Stimulated activated CD4-positive, alpha-beta T cell treated with anti-CD3 and anti-CD28 coated beads, Interleukin-2, amount 100 ng/mL, for 48 hours (primary cell): ENCODE measurements at places on chromosomes 2 and 18.

DNA sequence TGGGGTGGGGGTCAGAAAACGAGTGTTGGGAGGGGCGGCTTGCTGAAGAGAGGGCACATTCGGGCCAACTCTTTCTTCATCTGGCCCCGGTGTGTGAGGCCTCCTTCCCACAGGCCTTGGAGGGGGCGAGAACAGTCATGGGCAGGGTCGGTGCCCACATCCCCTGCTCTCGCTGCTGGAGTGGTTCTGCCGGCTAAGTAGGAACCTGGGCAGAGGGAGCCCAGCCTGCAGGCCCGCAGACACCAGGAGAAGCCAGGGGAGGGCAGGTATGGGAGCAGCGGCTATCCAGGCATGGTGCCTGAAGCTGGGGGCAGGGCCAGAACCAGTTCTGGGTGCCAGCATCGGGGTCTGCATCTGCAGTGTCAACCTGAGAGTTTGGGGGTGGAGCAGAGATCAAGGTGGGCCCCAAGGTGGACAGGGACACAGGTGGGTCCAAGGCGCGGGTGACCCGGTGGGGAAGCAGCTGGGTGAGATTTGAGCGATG lies 46.6 kb upstream of the HPCAL1 start:
- DNase-seq: no peak

DNA sequence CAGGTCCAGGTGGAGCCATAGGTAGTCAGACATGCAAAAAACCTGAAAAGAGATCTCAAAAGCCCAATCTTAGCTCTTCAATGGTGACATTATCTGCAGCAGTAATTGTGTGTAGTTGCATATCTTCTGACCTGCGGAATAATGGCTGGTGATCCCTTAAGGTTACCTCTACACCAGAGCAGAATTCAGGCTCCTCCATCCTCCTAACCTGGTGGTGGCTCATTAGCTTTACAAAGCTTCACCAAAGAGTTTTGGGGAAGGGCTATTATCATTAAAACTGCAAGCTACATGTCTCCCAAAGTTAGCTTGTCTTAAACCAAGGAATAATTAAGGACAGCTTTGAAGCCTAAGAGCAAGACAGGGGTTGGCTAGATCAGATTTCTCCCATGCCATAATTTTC lies 42.6 kb upstream of the CHST9 start:
- DNase-seq: no peak

DNA sequence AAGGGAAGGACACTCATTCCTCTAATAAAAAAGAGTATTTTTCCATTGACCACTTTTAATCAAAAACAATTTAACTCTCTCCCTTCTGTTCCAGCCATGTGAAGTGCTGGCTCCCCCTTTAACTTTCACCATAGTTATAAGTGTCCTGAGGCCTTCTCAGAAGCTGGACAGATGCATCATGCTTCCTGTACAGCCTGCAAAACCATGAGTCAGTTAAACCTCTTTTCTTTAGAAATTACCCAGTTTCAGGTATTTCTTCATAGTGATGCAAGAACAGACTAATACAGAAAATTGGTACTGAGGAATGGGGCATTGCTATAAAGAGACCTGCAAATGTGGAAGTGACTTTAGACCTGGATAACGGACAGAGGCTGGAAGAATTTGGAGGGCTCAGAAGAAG lies 643.6 kb upstream of the DDX18 start:
- DNase-seq: no peak

- no peak for DNase-seq
Observed at GRCh38 chr2:8202132-8202531, 479.7 kb upstream of the ID2 start.

DNA sequence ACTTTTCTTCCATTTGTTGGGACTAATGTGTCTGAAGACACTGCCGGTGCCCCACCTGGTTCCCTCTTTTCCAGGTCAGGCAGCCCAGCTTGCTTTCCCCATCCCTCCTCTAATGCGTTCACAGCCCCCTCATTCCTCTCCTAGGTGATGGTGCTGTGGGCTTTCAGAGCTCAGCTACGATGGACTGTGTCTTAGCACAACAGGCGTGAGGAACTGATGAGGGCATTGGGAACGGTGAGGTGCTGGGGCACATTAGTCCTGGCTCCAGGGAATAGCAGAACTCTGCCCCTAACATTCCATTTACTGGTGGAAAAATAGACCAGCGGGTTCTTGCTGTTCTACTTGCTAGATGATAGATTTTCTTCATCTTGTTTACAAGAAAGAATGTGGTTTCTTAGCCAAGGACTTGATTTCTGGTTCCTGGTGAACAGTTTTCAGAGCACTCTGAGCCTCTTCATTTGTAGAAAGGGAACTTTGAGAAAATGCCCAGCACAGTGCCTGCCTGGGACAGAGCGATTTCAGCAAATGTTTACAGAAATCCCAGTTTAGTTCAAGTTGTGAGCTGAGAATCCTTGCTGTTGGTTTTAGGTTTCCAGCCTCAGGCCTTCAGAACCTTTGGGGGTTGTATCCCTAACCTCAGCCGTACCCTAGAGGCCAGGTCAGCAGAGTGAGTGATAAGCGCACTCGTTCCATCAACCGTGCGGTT lies 42.5 kb downstream of the LDLRAD4 start:
- no peak for DNase-seq

DNA sequence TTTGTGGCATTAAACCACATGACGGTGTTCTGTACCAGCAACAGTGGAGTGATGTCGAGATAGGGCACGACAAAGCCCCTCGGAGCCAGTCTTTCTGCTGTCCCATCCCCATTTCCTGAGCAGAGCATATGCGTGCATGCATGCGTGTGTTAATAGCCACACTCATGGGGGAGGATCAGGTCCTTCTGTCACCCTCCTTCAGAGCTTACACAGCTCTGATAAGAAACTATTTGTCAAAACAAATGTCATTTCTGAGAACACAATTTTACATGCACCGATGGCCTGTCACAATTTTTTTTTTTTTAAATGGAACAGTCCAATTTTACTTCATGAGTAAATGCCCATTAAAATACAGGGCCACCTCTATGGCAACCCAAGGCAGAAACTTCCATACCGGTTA lies 95.9 kb upstream of the ZBTB14 start:
- DNase-seq: no peak

GRCh38 chr2:106876699-106877098 lies 9.3 kb downstream of the ST6GAL2 start:
- no peak for DNase-seq

- no peak for DNase-seq
Observed at GRCh38 chr2:106307860-106308259, 113.8 kb upstream of the UXS1 start.

DNA sequence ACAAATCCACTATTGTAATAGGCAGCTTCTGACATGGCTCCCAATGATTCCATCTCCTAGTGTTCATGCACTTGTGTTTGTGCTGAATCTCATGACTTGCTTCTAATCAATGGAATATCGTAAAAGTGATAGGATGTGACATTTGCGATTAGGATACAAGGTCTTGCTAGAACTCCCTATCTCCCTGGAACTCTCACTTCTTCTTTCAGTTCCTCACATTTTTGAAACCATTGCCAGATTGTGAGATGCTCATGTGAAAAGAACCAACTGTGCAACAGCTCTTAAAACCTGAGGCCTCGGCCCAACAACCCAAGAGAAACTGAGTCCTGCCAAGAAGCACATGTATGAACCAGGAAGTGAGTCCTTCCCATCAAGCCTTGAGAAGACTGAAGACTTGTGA lies 226.9 kb upstream of the DTNA start:
- no peak for DNase-seq

GRCh38 chr18:24009651-24010333 lies 4.8 kb upstream of the TTC39C start:
- no peak for DNase-seq

GRCh38 chr2:1714291-1715064 lies 29.8 kb downstream of the PXDN start:
- no peak for DNase-seq

GRCh38 chr2:112876971-112877361 lies 34.0 kb upstream of the IL37 start:
- no peak for DNase-seq

DNA sequence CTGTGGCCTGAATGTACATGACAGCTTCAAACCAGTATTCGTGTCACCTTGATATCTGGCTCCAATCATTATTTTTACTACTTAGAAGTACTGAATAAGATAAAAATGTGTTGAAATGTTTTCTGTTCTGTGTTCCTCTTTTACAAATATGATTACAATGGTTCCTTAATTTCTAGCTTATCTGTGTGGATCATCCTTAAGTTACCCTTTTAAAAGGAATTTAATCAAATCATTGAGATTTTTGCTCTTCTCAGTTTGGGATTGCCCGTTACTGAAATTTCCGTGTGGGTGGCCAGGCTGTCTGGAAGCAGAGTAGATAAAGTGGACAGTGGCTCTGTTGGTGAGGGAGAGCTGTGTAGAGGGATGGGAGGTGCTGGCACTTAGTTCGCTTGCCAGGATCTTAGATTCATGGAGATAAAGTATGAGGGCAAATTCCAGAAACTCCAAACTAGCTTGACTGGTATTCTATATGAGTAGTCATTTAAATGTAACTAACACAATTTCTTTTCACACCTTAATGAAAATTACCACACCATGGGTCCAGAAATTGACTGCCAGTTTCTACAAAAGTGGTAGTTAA lies 27.4 kb upstream of the SAG start:
- DNase-seq: no peak

DNA sequence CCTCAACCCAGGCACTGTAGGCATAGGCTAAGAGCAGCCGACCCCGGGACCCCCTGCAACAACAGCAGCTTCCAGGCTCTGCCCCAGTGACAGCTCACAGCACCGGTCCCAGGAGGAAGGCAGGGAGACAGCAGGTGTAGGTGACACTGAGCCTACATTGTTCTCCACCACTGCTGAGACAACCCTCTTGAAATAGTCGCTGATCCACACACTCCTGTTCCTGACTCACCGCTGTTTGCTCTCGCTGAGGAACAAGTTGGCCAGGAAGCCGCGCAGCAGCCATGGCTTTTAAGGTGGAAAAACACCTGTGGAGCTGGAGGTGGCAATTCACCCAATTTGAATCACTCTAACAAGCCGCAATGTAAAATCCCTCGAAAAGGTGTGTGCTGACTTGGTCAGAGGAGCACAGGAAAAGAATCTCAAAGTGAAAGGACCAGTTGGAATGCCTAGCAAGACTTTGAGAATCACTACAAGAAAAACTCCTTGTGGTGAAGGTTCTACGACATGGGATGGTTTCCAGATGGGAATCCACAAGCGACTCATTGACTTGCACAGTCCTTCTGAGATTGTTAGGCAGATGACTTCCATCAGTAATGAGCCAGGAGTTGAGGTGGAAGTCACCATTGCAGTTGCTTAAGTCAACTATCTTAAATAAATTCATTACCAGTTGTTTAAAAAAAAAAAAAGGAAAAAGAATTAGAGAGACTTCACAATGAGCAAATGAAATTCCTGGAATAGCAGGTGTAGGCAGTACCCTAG lies 167.5 kb downstream of the ARL4C start:
- DNase-seq: no peak

GRCh38 chr2:91839904-91840868 lies 3031.0 kb upstream of the TEKT4 start:
- DNase-seq: no peak

DNA sequence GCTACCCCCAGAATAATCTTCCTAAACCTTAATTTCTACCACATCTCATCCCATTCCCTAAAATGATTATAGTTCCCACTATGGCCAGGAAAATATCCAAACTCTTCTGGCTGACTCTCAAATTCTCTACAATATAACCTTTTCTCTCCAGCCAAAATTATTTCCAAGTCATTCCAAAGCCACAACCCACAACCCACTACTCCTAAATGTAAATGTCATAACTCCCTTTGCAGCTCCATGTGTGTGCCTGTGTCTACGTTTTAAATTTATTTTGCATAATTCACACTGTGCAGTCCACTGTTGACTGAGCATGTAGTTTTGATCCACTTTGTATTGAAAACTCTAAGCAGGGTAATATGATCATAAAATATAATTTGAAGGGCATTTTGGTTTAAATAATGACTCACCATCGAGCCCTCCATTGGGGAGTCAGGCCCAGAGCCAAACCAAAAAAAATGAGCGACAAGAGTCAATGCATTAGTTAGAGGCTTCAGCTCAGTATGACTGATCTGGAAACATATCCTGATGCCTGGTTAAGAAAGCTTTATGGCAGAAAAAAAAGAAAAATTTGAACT lies 171.0 kb downstream of the AFF3 start:
- DNase-seq: no peak

DNA sequence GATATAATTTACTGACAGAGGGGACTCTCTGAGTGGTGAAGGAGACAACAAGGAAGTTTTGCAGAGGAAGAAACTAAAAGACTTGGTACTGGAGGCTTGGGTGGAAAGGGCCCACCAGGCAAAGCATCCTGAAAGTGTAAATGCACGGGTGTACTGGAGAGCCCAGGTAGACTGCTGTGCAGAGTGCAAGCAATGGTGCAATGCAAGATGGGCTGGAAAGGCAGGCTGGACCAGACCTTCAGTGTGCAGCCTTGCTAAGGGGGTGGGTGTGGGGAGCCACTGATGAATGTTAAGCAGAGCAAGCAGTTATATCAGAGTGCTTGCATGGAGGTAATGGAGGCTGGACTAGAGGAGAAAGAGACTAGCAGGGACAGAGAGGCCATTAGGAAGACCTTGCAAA lies 10.7 kb downstream of the C2orf74 start:
- DNase-seq: no peak

GRCh38 chr2:236967499-236967783 lies 118.2 kb upstream of the COPS8 start:
- no peak for DNase-seq

DNA sequence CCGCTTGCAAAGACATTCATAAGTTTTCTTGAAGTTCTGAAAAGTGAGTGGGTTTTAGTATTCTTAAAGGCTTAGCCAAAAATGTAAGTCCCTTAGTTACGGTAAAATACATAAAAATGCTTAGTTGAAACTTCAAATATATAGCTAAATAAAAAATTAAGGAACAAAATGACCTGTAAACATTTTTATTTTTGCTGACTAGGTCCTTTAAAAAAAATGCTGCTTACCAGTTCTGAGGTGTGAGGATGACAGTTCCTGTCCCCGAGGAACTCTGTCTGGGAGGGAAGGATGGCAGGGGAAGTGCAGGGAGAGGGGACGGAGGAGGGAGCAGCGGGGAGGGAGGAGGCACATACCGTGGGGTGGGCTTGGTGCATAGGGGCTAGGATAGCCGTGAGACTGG lies 102.8 kb upstream of the BCL2L11 start:
- no peak for DNase-seq

DNA sequence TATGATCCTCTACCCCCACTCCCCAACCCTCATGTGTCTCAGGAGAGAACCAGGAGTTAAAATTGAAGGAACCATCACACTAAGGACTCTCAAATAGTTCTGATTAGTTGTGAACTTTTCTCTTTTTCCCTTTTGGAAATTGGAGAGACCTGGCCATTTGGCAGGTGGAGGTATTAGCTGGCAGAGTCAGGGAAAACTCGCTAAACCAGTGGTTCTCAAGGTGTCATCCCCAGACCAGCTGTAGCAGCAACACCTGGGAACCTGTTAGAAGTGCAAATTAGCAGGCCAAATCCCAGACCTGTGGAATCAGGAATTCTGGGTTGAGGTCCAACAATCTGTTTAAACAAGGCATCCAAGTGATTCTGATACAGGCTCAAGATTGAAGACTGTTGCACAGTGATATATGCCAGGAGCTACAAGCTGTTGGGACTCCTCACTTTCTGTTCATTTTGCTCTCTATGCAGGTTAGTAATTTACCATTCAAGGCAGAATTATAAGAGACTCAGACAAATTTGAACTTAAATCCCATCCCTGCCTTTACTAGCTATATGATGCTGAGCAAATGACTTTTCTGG lies 2.8 kb upstream of the TMEM131 start:
- no peak for DNase-seq
